MCF 10A (cell line): ENCODE measurements at places on chromosomes 12 and 14. TPM values are rescaled to one million over a fixed set of nuclear protein-coding genes. Genes with fewer than 3 reads are reported as not detected.

DNA sequence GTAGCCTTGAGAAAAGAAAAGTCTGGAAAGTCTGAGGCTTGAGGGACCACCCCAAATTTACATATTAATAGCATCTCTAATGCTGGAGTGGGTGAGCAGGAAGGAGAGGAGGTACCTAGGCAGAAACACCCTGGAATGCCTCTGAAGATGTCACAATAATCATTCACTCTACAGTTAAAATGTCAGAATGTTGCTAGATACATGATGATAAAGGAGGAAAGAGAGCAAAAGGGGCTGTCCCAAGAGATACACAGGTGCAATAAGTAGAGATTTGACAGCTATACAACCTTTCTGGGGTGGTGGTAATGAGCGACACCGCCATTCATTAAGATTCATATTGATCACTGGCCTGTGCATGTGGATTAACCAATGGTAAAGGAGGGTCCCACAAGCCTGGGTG, 540.5 kb upstream of the FBXO33 start:
- DNase-seq = no peak
- H3K36me3 ChIP-seq = no peaks in the 10 kb centered on the region
- H3K4me1 ChIP-seq = no peaks in the 10 kb centered on the region
- H3K27ac ChIP-seq = no peak overlapping the region

The SLC25A47 gene
- total RNA-seq = not detected in 2 replicates

The FOXN4 gene
- total RNA-seq = not detected in 2 replicates

The ITGA7 gene
- total RNA-seq = 2.1 and 3.0 TPM in 2 replicates

The GLI1 gene
- not detected in 2 replicates for total RNA-seq

- peaks cover 7% of the 10 kb centered on the region for H3K4me1 ChIP-seq
- H3K27me3 ChIP-seq = no peaks in the 10 kb centered on the region
- no peak overlapping the region for H3K27ac ChIP-seq
- H3K4me3 ChIP-seq = peak overlapping the region; percentile 72
- DNase-seq = peak; percentile 92
Measured at GRCh38 chr12:114668151-114668885, 15.7 kb downstream of the TBX3 start.

DNA sequence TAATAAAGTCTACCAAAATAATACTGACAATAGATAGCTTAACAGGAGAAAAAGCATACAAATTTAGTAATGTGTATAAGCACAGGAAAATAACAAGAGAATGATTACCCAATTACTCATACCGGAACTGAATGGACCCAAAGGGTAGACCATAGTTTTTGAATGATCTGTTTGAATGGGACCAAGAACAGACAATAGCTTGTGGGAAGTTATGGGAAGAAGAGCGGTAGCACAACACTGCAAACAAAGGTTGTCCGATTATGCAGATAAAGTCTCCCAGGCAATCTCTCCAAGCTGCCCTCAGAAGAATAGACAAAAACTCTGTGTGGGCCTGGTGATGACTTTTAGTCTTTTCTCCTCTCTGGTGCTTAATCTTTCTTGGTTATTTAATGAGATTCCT, 96.6 kb upstream of the NEDD1 start:
- no peaks in the 10 kb centered on the region for H3K27me3 ChIP-seq
- peaks cover 32% of the 10 kb centered on the region for H3K4me1 ChIP-seq
- H3K36me3 ChIP-seq = peaks cover 7% of the 10 kb centered on the region
- no peak overlapping the region for H3K4me3 ChIP-seq
- DNase-seq = peak; percentile 13
- peak overlapping the region; percentile 32 for H3K27ac ChIP-seq

- no peaks in the 10 kb centered on the region for H3K27me3 ChIP-seq
- DNase-seq = no peak
- no peak overlapping the region for H3K4me3 ChIP-seq
- no peak overlapping the region for H3K27ac ChIP-seq
- no peaks in the 10 kb centered on the region for H3K4me1 ChIP-seq
Measured at GRCh38 chr12:2284321-2284813, 231.6 kb downstream of the CACNA1C start.

DNA sequence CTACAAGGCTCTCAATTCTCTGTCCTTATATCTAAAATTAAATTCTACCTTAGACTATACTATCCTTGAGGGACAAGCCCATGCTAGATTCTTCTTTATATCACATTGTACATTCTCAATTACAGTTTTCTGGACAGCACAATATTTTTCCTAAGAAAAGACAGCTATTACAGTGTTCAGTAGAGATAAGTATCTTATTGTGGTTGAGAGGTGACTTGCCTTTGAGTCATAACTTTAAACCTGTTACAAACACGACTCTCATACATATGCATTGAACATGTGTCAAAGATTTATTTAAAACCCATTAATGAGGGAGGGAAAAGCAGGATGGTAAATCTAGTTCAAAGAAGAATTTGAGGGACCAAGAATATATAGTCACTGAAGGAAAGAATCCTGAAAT, 61.1 kb downstream of the TPH2 start:
- H3K27ac ChIP-seq = no peak overlapping the region
- H3K4me1 ChIP-seq = peaks cover 5% of the 10 kb centered on the region
- H3K27me3 ChIP-seq = peaks cover 33% of the 10 kb centered on the region
- peak; percentile 12 for DNase-seq
- no peaks in the 10 kb centered on the region for H3K36me3 ChIP-seq
- H3K4me3 ChIP-seq = no peak overlapping the region

DNA sequence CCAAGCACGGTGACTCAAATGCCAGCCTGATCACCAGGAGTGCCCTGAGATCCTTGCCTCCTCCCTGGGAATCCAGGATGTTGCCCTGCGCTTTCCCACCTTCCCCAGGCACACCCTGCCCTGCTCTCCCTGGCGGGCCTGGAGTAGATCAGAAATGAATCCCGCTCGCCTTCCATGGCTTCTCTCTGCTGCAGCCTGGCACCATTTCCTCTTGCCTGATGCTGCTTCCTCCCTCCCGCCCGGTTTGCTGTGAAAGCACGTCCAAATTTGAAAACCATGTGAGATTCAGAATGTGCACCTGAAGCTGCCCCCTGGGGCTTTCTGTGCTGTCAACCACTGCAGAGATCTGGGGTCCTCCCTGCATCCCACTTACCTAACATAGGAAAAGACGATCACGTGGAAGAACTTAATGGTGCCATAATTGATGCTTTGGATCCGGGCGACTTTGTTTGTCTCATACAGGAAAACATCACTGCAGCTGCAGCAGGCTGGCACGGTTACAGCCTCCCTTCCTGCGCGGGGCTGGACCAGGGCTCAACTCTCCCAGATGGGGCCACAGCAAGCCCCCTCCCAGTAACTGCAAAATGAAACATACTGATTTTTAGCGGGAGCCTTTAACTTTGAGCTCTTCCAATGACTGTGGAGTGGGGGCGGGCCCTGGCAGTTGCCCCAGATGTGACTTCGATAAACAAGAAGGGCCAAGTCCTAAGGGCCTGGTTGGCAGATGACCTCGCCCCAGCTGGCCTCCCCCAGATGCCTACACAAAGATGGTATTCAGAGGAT, 24.9 kb upstream of the C12orf76 start:
- DNase-seq = no peak
- H3K4me3 ChIP-seq = peak overlapping the region; percentile 7
- H3K4me1 ChIP-seq = peaks cover 8% of the 10 kb centered on the region
- H3K27me3 ChIP-seq = no peaks in the 10 kb centered on the region
- H3K36me3 ChIP-seq = no peaks in the 10 kb centered on the region
- H3K27ac ChIP-seq = no peak overlapping the region

- peak overlapping the region; percentile 99 for H3K4me3 ChIP-seq
- peak; percentile 27 for DNase-seq
- H3K27ac ChIP-seq = peak overlapping the region; percentile 98
- H3K4me1 ChIP-seq = peaks cover 49% of the 10 kb centered on the region
- H3K36me3 ChIP-seq = no peaks in the 10 kb centered on the region
Measured at GRCh38 chr12:11171969-11172675, 1.1 kb downstream of the SMIM10L1 start.

GRCh38 chr12:28415755-28416154, 225.5 kb downstream of the CCDC91 start:
- no peaks in the 10 kb centered on the region for H3K36me3 ChIP-seq
- DNase-seq = peak; percentile 5
- H3K27ac ChIP-seq = no peak overlapping the region

- no peaks in the 10 kb centered on the region for H3K27me3 ChIP-seq
- peaks cover 47% of the 10 kb centered on the region for H3K36me3 ChIP-seq
- H3K4me1 ChIP-seq = peaks cover 11% of the 10 kb centered on the region
- peak overlapping the region; percentile 94 for H3K4me3 ChIP-seq
Measured at GRCh38 chr12:2795291-2796186, 769 bp downstream of the FKBP4 start.

GRCh38 chr12:109709401-109709991, 4.1 kb upstream of the FAM222A start:
- H3K36me3 ChIP-seq = no peaks in the 10 kb centered on the region
- no peak overlapping the region for H3K27ac ChIP-seq
- H3K4me1 ChIP-seq = no peaks in the 10 kb centered on the region
- no peak overlapping the region for H3K4me3 ChIP-seq

DNA sequence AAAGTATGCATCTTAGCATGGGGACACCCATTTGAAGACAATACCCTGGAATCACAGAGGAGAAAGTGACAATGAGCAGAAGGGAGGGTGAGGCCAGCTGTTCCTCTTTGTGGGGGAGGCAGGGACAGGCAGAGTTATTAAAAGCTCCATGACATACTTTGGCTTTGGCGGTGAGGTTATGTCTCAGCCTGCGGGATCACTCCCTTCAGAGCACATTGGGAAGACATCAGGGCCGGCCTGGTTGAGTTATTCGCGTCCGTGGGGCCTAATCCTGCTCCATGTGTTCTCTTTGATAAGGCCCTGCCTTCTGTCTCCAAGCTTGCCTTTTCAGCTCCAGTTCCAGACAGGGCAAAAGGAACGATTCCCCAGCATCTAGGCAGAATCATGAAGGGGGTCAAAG, 98.8 kb upstream of the NTF3 start:
- H3K27me3 ChIP-seq = no peaks in the 10 kb centered on the region
- no peak overlapping the region for H3K27ac ChIP-seq
- no peak for DNase-seq
- no peaks in the 10 kb centered on the region for H3K4me1 ChIP-seq
- no peaks in the 10 kb centered on the region for H3K36me3 ChIP-seq

The EID3 gene
- total RNA-seq = 1.6 and 3.0 TPM in 2 replicates

GRCh38 chr12:24011927-24012507, 62.5 kb upstream of the SOX5 start:
- no peaks in the 10 kb centered on the region for H3K4me1 ChIP-seq
- H3K4me3 ChIP-seq = no peak overlapping the region
- H3K27ac ChIP-seq = no peak overlapping the region
- DNase-seq = no peak
- no peaks in the 10 kb centered on the region for H3K36me3 ChIP-seq
- no peaks in the 10 kb centered on the region for H3K27me3 ChIP-seq
